Heart left ventricle (tissue), 16 donors: ENCODE measurements at places on chromosomes 2 and 18. TPM values are rescaled to one million over a fixed set of nuclear protein-coding genes. Genes with fewer than 3 reads are reported as not detected.

Gene ERBB4
- 29.5 TPM for total RNA-seq

Gene UCN
- total RNA-seq, result 1.4 TPM

Gene NT5C1B
- total RNA-seq, result not detected

Gene ALPP
- total RNA-seq, result not detected

Gene EHBP1
- 18.5 TPM for total RNA-seq

Gene MEP1B
- total RNA-seq, result not detected

Gene PNPT1
- 11.1 TPM for total RNA-seq

Gene UGT1A7
- total RNA-seq, result not detected

Gene PLCL1
- 101 TPM for total RNA-seq

DNA sequence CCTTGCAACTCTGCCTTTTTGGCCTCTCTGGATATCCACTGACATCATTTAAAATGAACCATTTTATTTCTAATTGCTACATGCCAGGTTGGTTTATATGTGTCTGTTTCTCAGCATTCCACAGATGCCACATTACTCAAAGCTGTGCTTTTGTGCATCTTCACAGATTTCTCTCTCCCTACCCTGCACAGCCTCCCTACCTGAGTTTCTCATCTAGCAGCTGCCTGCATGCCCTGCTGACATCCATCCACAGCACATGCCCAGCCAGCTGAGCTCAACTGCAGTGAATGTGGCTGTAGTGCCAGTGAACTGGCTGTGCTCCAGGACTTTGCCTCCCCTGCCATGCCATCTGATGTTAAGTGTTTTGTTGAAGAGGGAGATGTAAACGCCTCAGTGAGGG is 44.5 kb downstream of the PKP4 start:
- no peak overlapping the region for H3K4me3 ChIP-seq
- peaks cover 57% of the 10 kb centered on the region for H3K4me1 ChIP-seq
- H3K36me3 ChIP-seq, result no peaks in the 10 kb centered on the region
- H3K27ac ChIP-seq, result no peak overlapping the region
- H3K27me3 ChIP-seq, result no peaks in the 10 kb centered on the region

- no peaks in the 10 kb centered on the region for H3K36me3 ChIP-seq
- H3K4me1 ChIP-seq, result no peaks in the 10 kb centered on the region
- no peak overlapping the region for H3K27ac ChIP-seq
- no peak for DNase-seq
Observed at GRCh38 chr18:49029628-49030027, 78.9 kb upstream of the SMAD7 start.

- no peaks in the 10 kb centered on the region for H3K36me3 ChIP-seq
- no peak for DNase-seq
- H3K27ac ChIP-seq, result no peak overlapping the region
- H3K4me3 ChIP-seq, result no peak overlapping the region
Observed at GRCh38 chr2:126736133-126736874, 80.3 kb downstream of the GYPC start.

DNA sequence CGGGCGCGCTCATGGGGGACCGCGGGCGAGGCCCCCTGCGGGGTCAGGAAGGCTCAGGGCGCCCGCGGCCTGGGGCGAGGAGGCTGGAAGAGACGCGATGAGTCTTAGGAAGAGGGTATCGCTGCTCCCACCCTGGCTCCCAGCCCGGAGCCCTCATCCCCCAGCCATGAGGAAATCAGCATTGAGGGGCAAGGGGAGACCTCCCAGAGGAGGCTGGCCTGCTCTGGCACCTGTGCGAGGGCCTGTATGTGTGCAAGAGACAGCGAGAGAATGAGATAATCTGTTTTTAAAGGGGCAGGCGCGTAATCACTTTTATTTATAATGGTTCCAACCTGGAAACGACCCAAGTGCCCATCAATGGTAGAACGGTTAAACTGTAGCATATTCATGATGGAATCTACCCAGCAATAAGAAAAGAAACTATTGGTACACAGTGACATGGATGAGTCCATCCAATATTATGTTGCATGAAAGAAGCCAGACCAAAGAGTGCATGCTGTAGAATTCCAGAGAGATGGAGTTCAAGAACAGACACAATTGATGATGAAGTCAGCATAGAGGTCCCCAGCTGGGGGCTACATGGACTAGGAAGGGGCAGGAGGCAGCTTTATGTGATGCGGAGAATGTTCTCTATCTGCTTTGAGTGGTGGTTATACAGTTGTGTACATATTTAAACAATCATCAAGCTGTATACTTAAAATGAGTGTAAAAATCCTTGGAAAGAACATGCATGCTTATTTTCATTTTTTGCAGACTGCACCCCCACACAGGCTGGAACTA is 14.4 kb downstream of the FBXO41 start:
- H3K27me3 ChIP-seq, result peaks cover 28% of the 10 kb centered on the region
- H3K4me3 ChIP-seq, result no peak overlapping the region
- no peak overlapping the region for H3K27ac ChIP-seq

DNA sequence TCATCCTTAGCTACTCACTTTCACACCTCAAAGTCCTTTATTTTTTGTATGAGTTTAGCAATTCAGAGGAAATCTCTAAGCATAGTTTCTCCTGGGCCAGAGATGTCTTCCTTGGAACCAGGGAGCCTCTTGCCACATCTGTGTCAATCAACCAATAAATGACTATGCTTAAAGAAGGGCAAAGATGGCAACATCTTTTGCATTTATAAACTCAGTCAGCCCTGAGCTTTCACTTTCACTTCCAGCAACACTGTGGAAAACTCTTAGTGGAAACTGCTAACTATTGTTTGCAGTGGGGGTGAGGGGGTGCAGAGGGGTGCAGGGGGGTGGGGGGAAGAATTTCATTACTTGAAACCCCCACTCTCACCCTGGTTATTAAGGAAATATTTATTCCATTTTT is 3.4 kb downstream of the ACVR1C start:
- peaks cover 14% of the 10 kb centered on the region for H3K4me1 ChIP-seq
- H3K27me3 ChIP-seq, result no peaks in the 10 kb centered on the region
- no peak overlapping the region for H3K4me3 ChIP-seq
- no peaks in the 10 kb centered on the region for H3K36me3 ChIP-seq
- H3K27ac ChIP-seq, result no peak overlapping the region
- no peak for DNase-seq

- no peak overlapping the region for H3K4me3 ChIP-seq
- no peaks in the 10 kb centered on the region for H3K36me3 ChIP-seq
- H3K4me1 ChIP-seq, result no peaks in the 10 kb centered on the region
Observed at GRCh38 chr2:168929031-168929430, 27.9 kb downstream of the G6PC2 start.

DNA sequence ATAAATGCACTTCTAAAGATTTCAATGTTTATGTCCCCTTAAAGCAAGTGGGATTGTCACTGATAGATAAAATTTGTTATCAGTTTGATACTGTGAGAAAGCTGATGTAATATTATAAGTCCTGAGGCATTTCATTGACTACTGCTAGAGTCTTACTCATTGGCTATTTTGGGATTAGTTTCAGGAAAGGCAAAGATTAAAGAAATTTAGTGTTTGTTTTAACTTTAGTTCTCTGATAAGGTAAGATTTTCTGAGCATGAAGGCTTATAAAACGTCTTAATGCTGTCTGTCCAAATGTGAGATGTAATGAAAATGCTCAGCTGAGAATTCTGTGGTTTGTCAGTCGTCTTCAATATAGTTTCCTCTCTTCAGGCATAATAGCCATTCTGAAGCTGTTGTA is 886.4 kb upstream of the CDH2 start:
- no peak overlapping the region for H3K27ac ChIP-seq
- no peaks in the 10 kb centered on the region for H3K4me1 ChIP-seq
- no peaks in the 10 kb centered on the region for H3K36me3 ChIP-seq
- no peaks in the 10 kb centered on the region for H3K27me3 ChIP-seq
- H3K4me3 ChIP-seq, result no peak overlapping the region

GRCh38 chr2:55153584-55154299 is 78.4 kb downstream of the CLHC1 start:
- DNase-seq, result no peak
- H3K4me3 ChIP-seq, result no peak overlapping the region
- peaks cover 11% of the 10 kb centered on the region for H3K4me1 ChIP-seq
- no peaks in the 10 kb centered on the region for H3K27me3 ChIP-seq
- H3K36me3 ChIP-seq, result no peaks in the 10 kb centered on the region
- no peak overlapping the region for H3K27ac ChIP-seq

DNA sequence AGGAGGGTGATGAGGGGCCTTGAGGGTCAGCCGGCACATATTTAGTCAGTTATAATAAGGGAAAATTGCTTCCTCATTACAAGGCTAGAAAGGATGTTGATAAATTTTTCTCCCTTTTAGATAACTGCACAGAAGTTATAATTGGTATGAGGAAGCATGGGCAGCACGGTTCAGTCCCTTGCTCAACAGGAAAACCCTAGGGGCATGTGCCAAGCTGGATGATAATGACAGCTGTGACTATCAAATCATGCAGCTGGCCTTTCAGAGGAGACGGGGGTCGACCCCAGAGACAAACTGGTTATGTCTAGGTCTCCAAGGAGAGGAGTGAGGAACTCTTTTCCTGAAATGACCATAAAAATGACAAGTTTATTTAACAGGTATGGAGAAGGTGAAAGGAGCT is 448.1 kb upstream of the VRK2 start:
- no peaks in the 10 kb centered on the region for H3K36me3 ChIP-seq
- DNase-seq, result no peak
- H3K4me1 ChIP-seq, result no peaks in the 10 kb centered on the region
- H3K27ac ChIP-seq, result no peak overlapping the region

- H3K27me3 ChIP-seq, result no peaks in the 10 kb centered on the region
- H3K36me3 ChIP-seq, result no peaks in the 10 kb centered on the region
- DNase-seq, result no peak
Observed at GRCh38 chr2:76684756-76685155, 837.4 kb downstream of the LRRTM4 start.

GRCh38 chr2:181573140-181573736 is 83.7 kb downstream of the CERKL start:
- H3K36me3 ChIP-seq, result no peaks in the 10 kb centered on the region
- no peak overlapping the region for H3K27ac ChIP-seq
- H3K4me1 ChIP-seq, result no peaks in the 10 kb centered on the region
- H3K4me3 ChIP-seq, result no peak overlapping the region

DNA sequence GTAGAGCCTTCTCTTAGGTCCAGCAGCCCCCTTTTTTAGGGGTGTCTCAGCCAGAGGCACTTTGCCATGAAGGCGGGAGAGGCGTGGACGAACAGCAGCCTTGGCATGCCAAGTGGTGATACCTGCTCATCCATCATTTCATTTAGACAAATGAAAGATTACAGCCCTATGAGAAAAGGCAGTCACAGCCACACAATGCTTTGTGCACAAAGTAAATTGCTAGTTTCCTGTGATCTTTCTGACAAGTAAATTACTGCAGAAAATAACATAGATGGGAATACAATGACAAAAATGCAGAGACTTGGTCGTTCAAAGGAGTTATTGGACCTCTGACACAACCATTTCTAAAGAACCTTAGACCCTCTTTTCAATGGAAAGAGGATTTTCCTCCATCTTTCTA is 94.9 kb downstream of the RND3 start:
- no peaks in the 10 kb centered on the region for H3K4me1 ChIP-seq
- no peak overlapping the region for H3K27ac ChIP-seq
- no peaks in the 10 kb centered on the region for H3K36me3 ChIP-seq
- DNase-seq, result no peak

GRCh38 chr2:219736209-219736608 is 108.8 kb downstream of the SLC4A3 start:
- no peak for DNase-seq
- H3K4me1 ChIP-seq, result no peaks in the 10 kb centered on the region

DNA sequence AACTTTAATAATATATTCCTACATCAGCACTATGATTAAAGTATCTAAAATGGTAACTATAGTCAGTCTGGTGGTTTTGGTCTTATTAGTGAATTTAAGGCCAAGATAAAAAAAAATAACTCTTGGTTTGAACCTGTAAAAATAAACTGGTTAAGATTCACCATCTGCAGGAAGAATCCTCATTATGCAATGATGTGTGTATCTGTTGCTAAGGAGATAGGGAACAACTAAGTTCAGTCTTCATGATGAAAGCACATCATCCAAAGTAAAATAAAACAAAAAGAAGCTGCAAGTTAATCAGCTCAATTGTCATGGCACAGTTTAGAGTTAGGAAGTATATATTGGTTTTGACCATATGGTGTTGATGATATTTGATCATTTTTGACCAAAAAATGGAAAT is 466.0 kb downstream of the NYAP2 start:
- H3K27ac ChIP-seq, result no peak overlapping the region
- no peaks in the 10 kb centered on the region for H3K36me3 ChIP-seq
- H3K4me3 ChIP-seq, result no peak overlapping the region
- no peaks in the 10 kb centered on the region for H3K4me1 ChIP-seq
- DNase-seq, result no peak
- no peaks in the 10 kb centered on the region for H3K27me3 ChIP-seq

GRCh38 chr2:54077088-54077900 is 38.1 kb upstream of the ACYP2 start:
- DNase-seq, result no peak
- no peaks in the 10 kb centered on the region for H3K4me1 ChIP-seq
- no peaks in the 10 kb centered on the region for H3K36me3 ChIP-seq
- no peak overlapping the region for H3K4me3 ChIP-seq
- H3K27ac ChIP-seq, result no peak overlapping the region

- H3K27me3 ChIP-seq, result no peaks in the 10 kb centered on the region
- H3K4me1 ChIP-seq, result peaks cover 15% of the 10 kb centered on the region
- no peaks in the 10 kb centered on the region for H3K36me3 ChIP-seq
- H3K27ac ChIP-seq, result no peak overlapping the region
- no peak overlapping the region for H3K4me3 ChIP-seq
Observed at GRCh38 chr2:203500951-203501350, 34.1 kb downstream of the RAPH1 start.
